Endothelial cell of umbilical vein (primary cell): ENCODE measurements at places on chromosomes 2 and 18. TPM values are rescaled to one million over a fixed set of nuclear protein-coding genes. Genes with fewer than 3 reads are reported as not detected.

Gene GREB1L
- polyA plus RNA-seq = 0.27 and 0.41 TPM in 2 replicates

Gene SPC25
- polyA plus RNA-seq = 9.9 and 10.1 TPM in 2 replicates

Gene PARD3B
- polyA plus RNA-seq = 2.1 and 2.2 TPM in 2 replicates

Gene CAVIN2
- 210 and 260 TPM in 2 replicates for polyA plus RNA-seq

Gene TUBB8B
- 0.23 and 0.33 TPM in 2 replicates for polyA plus RNA-seq

Gene INHBB
- 0.03 and 0.11 TPM in 2 replicates for polyA plus RNA-seq

Gene PIEZO2
- 1.2 and 1.7 TPM in 2 replicates for polyA plus RNA-seq
